Keratinocyte (primary cell): ENCODE measurements at places on chromosomes 3 and 15. TPM values are rescaled to one million over a fixed set of nuclear protein-coding genes. Genes with fewer than 3 reads are reported as not detected.

The MTFMT gene
- 15.9 to 21.0 TPM (median 17.3 TPM) in 3 replicates for polyA plus RNA-seq

The ASB14 gene
- polyA plus RNA-seq = not detected in 3 replicates

The RPP25 gene
- polyA plus RNA-seq = 0.60 to 1.0 TPM (median 0.62 TPM) in 3 replicates

The PLA2G4B gene
- 3.9 to 9.8 TPM (median 8.6 TPM) in 3 replicates for polyA plus RNA-seq

The PRR20G gene
- polyA plus RNA-seq = 0.05 TPM in 1 of 3 replicates, not detected in the others

The CCDC13 gene
- polyA plus RNA-seq = 0.06 to 0.21 TPM (median 0.17 TPM) in 3 replicates

The IDH3A gene
- polyA plus RNA-seq = 59.4 to 118 TPM (median 110 TPM) in 3 replicates

The PLXNA1 gene
- polyA plus RNA-seq = 38.4 to 61.2 TPM (median 55.7 TPM) in 3 replicates

- DNase-seq = no peak
These were observed 36.1 kb upstream of the CTXND1 start for GRCh38 chr15:80288131-80288530.

- no peak for DNase-seq
These were observed 119.1 kb downstream of the RASA2 start for GRCh38 chr3:141605883-141606282.

DNA sequence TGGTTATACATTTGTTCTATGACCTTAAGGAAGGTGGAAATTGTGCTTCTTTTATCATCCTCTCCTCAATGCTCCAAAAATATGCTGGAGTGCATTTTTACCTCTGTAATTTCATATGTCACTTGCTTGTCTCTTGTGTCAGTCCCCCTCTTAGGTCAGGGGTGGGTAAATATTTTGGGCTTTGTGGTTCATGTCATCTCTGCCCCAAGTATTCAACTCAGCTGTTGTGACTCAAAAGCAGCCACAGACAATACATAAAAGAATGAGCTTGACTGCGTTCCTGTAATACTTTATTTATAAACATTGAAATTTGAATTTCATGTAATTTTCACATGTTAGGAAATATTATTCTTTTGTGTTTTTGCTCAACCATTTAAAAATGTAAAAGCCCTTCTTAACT is 60.4 kb upstream of the SLC24A5 start:
- DNase-seq = no peak

GRCh38 chr3:172077197-172077757 is 37.9 kb downstream of the FNDC3B start:
- DNase-seq = no peak

DNA sequence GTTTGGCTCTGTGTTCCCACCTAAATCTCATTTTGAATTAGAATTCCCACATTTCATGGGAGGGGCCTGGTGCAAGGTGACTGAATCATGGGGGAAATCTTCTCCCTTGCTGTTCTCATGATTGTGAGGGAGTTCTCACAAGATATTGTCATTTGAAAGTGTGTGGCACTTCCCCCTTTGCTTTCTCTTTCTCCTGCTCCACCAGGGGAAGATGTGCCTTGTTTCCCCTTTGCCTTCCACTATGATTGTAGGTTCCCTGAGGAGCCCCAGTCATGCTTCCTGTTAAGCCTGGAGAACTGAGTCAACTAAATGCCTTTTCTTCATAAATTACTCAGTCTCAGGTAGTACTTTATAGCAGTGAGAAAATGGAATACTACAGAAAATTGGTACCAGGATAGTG is 157.2 kb upstream of the TPRG1 start:
- DNase-seq = no peak

- DNase-seq = peak; percentile 35
These were observed 21.9 kb downstream of the LTF start for GRCh38 chr3:46442576-46443530.

- DNase-seq = no peak
These were observed 31.2 kb downstream of the BCHE start for GRCh38 chr3:165805946-165806561.

GRCh38 chr3:29004885-29005599 is 275.8 kb upstream of the RBMS3 start:
- DNase-seq = no peak

- DNase-seq = no peak
These were observed 95.9 kb upstream of the AKAP13 start for GRCh38 chr15:85284497-85284896.

GRCh38 chr3:171039674-171040073 is 13.2 kb upstream of the SLC2A2 start:
- DNase-seq = no peak

GRCh38 chr3:117531078-117531767 is 821.6 kb downstream of the TUSC7 start:
- DNase-seq = no peak

GRCh38 chr3:16516695-16517481 is 3.4 kb upstream of the RFTN1 start:
- DNase-seq = no peak

- peak; percentile 65 for DNase-seq
These were observed 214.3 kb upstream of the FEZF2 start for GRCh38 chr3:62587579-62588031.

GRCh38 chr15:69939513-69940440 is 157.9 kb downstream of the TLE3 start:
- DNase-seq = no peak

DNA sequence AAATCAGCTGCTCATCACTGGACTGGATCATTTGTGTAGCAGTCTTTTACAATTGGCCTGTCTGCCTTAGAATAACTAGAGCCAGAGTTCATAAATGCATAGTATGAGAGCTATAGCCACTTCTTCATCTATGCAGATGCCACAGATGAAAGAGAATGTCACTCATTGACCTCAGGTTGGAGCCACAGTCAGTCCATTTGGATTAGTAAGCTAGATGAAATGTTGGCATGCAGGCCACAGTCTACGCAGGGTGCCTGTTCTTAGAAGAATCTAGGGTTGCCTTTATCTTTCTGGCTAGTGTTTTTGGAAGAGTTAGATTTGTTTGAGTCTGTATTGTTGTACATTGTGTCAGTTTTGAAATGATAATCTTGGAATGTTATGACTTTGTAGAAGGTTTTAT is 25.4 kb upstream of the EDEM1 start:
- DNase-seq = no peak

GRCh38 chr3:159757341-159758060 is 231.1 kb upstream of the IL12A start:
- no peak for DNase-seq

GRCh38 chr15:100981086-100981485 is 61.9 kb downstream of the LRRK1 start:
- DNase-seq = no peak

DNA sequence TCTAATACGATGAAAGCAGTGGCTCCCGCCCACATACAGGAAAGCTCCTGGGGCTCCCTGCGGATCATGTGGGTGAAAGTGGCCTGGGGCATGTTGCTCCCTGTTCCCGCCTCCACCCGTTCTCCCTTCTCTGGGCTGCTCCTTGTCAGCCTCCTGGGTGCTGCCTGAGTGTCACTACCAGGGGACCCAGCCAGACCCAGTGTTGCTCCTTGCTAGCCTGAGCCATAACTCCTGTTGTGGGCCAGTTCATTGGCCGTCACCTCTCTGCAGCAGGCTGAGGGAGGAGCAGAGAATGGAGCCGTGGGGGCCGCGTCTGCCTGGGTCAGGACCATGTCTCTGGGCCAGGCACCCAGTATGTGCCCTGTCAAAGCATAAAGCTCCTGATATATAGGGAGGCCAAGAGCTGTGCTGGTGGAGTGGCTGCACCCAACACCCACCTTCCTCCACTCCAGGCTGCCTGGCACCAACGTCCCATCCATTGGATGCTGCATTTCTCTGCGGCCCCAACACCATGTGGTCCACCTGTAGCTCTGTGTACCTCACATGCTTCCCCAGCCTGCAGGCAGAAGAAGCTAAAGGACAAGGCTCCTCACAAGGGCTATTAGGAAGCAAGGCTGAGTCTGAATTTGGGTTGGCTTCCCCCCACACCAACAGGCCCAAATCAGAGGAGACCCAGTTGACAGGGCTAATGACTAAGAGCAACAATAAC is 40.5 kb downstream of the KLF13 start:
- DNase-seq = no peak

GRCh38 chr15:90062462-90062932 is 39.8 kb downstream of the IDH2 start:
- DNase-seq = peak; percentile 92

DNA sequence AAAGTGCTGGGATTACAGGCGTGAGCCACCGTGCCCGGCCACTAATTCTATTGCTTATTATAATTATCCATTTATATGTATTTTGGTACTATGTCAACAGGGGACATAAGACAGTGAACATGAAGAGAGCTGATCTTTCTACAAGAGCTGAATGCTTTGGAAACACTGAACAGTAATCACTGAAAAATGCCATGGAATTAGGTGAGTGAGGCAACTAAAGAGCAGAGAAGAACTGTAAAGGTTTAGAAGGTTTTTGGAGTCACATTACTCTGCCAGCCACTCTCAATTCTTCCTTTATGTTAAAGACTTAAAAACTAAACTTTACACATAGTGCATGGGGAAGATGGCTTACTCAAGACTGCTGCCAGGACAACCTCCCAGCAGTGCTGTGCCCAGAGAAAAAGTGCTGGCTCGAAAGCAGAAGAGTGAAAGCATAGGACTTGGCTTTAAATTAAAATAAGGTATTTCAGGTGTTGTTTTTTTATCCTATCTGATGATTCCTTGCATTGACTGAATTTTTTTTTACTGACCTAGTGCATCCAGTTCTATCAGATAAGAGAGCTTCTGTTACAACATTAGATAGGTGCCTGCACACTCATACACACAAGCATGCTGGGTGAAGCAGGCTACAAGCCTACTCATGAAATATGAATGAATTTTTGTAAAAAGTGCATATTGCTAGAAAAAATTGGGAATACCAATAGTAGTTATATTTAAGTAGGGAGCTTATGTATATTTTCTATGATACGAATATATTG is 28.7 kb upstream of the CACNA2D3 start:
- no peak for DNase-seq

DNA sequence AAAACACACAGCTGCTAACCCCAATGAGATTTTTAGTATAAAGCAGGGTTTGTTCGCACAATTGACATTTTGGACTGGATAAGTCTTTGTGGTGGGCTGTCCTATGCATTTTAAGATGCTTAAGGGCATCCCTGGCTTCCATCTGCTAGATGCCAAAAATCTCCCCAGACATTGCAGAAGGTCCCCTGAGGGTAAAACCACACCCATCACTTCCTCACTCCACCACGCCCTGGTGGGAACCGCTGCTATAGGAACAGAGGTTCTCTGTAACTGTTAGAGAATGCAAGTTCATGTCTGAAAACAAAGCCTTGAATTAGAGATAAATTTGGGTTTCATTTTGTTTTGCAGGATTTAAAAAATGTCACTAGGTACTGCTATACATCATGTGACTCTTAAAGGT is 67.7 kb downstream of the ARHGEF26 start:
- DNase-seq = no peak
